NCI-H1105 treated with DMSO at 0.1 percent for 48 hours (cell line): ENCODE measurements at places on chromosomes 12 and 14.

DNA sequence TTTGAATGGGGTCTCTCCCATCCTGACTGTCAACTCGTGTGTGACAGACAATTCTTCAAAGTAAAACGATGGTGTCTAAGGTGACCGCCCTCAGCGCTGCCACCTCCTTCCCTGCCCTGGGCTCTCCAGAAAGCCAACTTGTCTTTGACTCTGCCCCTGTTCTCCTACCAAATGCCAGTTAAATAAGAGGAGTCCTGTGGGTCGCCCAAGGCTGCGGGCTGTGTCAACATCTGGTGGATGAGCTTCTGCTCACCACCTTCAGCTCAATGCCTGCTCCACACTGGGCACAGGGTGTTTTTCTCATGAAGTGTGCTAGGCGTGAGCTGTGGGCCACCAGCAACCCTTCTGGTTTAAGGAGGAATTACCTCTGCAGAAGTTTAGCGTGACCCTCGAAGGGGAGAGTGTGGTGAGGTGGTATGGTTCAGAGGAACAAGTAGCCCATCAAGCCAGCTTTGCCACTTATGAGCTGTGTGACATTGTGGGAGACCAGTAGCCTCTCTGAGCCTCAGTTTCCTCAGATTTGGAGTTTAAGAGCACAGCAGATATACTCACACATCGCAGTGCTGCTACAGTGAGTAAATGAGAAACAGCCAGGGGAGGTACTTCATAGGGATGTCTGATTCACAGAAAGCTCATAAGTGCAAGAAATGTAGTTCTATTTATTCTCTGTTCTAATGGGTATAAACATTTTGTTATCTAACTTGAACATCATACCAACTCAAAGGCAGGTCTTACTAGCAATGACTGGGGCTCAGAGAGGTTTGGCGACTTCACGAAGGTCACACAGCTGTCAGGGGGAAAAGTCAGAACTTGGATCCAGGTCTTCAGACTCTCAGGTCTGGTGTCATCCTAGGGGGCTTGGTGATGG lies 12.1 kb downstream of the SERPINA1 start:
- DNase-seq, result no peak

DNA sequence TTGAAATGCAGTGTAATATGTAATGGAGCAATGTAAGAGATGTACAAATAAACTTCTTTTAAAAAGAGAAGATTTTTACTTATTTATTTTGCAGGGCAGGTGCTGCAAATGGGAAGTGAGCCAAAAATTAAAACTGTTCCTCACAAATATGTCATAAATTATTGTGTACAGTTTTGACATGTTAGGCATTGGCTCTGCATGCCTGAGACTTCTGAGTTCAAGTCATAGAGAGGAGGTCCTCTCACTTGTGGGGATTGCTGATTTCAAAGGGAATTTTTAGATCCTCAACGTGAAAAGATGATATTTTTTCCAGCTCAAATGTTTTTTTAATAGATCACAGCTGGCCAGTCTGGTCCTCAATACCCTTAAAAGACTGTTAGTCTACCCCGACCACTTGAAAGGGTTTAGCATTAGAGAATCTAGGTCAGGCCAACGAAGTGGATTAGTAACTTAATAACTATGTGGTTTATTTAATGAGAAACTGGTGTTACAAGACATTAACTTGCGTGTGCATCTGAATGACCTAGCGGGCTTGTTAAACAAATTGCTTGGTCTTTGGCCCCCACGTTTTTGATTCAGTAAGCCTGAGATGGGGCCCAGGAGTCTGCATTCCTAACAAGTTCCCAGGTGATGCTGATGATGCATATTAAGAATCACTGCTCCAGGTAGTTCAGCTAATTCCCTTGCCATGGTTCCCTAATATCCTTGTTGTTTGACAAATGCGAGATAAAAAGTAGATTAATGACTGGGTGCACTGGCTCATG lies 30.9 kb upstream of the WDR89 start:
- DNase-seq, result peak; percentile 62

GRCh38 chr14:49134940-49135339 lies 451.2 kb downstream of the RPS29 start:
- DNase-seq, result no peak

GRCh38 chr12:121124402-121125109 lies 8.1 kb upstream of the P2RX7 start:
- DNase-seq, result no peak

DNA sequence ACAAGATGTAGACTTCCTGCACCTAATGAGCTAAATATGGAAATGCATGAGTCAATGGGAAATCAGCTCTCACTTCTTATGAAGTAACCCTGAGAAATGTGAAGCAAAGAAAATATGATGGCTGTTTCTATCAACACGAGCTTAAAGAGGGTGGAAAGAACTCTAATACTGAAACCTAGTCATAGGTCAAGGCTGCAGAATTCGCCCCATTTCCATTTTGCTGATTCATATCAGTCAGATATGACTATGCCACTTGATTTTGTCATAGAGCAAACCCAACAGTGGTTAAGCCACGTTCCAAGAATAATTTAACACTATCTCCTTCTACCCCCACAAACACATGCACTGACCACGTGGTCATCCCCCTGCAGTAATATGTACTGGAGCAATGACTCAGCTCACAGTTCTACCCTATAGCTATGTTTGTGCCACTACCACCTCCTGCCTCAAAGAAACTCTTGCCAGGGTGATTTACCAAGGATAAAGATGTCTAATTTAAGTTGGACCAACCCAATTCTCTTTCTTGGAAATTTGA lies 157.5 kb downstream of the TMTC3 start:
- no peak for DNase-seq

DNA sequence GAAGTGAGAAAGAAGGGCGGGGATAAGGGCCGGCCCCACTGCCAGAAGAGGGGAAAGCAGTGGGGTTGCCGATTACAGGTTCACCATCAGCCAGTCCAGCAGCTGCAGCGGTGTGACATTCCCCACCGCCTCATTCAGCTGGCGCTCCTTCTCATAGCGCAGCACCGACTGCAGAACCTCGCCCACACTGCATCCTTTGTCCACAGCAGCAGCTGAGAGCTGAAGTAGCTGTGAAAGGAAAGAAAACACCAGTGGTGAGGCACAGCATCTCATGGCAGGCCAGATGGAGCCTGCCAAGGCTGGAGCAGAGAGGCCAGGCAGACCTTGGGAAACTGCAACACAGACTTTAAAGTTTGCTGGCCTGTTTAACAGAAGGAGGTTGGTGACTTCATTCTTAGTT lies 33.2 kb downstream of the AKAP3 start:
- no peak for DNase-seq

- DNase-seq, result no peak
Observed at GRCh38 chr14:105118646-105119407, 49.7 kb downstream of the JAG2 start.

- DNase-seq, result peak; percentile 15
Observed at GRCh38 chr14:45251912-45252311, 1.1 kb downstream of the MIS18BP1 start.

GRCh38 chr12:96015672-96016071 lies 19.5 kb upstream of the HAL start:
- no peak for DNase-seq

GRCh38 chr12:33265033-33265731 lies 174.4 kb downstream of the SYT10 start:
- no peak for DNase-seq

GRCh38 chr12:64595863-64596793 lies 14.2 kb upstream of the RASSF3 start:
- no peak for DNase-seq

GRCh38 chr12:79546466-79547043 lies 144.2 kb downstream of the PAWR start:
- DNase-seq, result no peak

- DNase-seq, result no peak
Observed at GRCh38 chr12:54197431-54197909, 8.7 kb upstream of the SMUG1 start.

DNA sequence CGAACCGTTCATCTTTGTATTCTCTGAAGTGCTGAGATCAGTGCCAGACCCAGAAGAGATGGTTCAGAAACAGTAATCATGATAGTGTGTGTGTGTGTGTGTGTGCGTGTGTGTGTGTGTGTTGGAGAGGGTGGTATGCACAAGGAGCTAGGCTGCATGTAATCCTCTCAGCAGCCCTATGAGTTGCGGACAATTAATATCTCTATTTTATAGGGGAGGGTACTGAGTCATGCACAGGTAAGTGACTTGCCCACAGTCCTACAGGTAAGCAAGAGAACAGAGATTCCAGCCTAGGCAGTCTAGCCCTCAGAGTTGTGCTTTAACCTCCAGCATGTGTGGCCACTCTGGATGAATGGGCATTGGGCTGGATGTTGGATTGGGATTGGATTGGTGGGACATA lies 27.9 kb upstream of the TCL1A start:
- DNase-seq, result no peak

DNA sequence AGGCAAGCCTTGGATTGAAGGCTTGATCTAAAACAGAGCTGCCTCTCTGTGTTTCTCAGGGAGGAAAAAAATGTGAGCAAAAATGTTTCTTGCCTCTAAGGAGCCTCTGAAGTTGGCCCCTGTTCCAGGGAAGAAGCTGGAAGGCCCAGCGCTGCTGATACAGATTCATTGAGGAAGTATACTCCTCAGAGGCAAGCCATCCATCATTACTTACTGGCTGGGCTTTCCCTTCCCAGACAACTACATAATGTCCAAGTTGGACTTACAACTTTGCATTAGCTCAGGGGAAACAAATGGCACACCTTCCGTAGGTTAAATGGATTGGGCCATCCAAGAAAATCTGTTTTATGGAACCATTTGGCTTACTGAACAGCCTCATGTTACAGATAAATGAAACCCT lies 263.7 kb upstream of the SEL1L start:
- DNase-seq, result no peak

DNA sequence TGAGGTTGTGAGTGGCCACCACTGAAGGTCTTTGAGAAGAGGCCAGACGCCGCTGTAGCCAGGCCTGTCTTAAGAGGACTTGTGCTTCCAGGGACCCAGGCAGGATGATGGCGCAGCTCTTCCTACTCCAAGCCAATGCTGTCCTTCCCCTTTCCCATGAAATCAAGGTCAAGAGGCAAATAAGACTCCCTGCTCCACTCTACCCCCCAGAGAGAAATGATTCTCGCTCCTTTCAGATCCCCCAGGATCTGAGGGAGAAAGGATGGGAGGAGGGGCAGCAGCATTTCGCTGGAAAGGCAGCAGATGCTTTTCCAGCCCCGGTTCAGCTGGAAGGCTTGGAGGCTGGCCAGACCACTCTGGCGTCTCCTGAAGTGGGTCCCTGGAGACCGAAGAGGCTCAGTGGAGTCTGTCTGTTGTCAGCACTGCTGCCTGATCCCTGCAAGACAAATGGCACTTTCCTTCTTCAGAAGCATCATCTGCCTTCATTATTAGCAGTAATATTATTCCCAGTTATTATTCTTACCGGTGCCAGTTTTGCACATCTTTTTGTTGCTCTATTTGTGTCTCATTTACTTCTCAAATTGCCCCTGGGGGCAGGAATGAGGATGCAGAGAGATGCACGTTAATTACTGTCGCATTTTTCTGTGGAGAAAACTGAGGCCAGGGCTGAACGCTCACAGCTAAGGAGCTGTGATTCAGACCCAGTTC lies 51.4 kb downstream of the C14orf132 start:
- peak; percentile 98 for DNase-seq

- no peak for DNase-seq
Observed at GRCh38 chr14:95536036-95536593, 1.3 kb downstream of the GLRX5 start.

- no peak for DNase-seq
Observed at GRCh38 chr12:71804505-71804904, 35.1 kb upstream of the TBC1D15 start.

DNA sequence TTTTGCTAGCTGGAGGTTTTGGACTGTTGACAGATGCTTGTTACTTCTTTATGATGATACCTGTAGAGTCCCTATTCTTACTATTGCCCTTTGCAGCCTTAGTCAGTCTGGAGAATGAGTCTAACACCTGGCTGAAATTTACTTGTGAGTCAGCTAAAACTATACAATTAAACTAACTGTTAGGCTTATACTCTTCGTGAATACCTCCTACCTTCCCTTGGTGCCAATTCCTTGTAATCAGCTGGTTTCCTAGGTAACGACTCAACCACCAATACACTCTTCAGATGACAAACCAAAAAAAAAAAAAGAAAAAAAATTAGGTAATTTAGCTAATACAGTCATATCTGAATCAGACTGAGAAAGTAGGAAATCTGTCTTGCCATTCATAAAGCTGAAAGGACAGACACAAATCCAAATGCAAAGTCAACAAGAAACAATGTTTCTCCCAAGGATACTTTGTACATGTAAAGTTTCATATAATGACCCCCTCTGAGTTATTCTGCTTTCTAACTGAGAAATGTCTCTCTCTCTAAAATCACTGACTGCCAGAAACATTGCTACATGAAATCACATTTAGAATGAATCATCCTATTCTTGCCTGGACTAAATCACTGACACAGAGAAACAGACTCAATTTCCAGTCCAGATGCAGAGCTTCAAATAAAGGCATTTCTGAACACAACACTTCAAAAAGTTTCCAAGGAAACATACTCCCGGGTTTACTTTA lies 56.5 kb upstream of the CDKL1 start:
- peak; percentile 72 for DNase-seq

DNA sequence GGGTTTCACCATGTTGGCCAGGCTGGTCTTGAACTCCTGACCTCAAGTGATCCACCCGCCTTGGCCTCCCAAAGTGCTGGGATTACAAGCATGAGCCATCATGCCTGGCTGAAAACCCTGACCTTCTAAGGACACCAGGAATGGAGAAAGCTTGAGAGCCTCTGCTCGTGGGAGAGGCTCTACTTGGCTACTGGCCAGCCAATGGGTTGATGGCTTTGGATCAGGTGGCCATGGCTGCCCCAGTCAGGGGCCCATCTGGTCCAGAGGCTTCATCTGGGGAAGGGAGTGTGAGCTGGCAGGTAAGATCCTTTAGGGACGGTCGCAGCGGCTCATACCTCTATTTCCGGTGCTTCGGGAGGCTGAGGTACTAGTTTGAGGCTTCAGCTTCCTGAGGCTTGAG lies 42.5 kb upstream of the PPP1CC start:
- DNase-seq, result no peak

DNA sequence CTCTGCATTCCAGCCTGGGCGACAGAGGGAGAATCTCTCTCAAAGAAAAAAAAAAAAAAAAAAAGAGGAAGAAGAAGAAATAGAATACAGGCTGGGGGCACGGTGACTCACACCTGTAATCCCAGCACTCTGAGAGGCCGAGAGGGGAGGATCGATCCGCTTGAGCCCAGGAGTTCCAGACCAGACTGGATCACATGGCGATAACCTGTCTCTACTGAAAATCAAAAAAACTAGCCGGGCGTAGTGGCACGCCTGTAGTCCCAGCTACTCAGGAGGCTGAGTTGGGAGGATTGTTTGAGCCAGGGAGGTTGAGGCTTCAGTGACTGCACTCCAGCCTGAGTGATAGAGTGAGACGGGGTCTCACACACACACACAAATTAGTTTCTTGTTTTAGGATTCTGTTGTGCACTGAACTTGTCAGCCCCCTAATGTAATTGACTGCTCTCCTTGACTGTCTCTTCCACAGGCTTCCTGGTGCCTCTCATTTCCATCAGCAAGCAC lies 963 bp upstream of the TINF2 start:
- no peak for DNase-seq

DNA sequence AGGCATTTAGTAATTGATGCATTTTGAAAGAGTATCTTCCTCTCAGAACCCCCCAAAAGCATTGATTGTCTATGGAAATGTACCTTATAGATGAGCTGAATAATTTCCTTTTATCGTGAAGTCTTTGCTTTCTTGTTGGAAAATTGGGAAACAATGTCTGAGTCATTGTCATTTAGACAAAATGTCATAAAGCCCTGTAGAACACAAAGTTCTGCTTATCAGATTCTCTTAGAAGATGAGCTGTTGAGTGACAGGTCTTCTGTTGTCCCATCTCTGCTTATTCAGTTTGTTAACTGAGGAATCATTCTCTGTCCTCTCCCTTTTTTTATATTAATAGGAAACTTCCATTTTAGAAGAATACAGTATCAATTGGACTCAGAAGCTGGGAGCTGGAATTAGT lies 22.9 kb downstream of the MAPKAPK5 start:
- no peak for DNase-seq

- DNase-seq, result no peak
Observed at GRCh38 chr14:89131004-89131750, 285.9 kb downstream of the FOXN3 start.
